ENCODE measurements at places on chromosomes 7 and 10.

GRCh38 chr7:94529516-94529915 is 19.9 kb downstream of the CASD1 start:
- no peak for DNase-seq

DNA sequence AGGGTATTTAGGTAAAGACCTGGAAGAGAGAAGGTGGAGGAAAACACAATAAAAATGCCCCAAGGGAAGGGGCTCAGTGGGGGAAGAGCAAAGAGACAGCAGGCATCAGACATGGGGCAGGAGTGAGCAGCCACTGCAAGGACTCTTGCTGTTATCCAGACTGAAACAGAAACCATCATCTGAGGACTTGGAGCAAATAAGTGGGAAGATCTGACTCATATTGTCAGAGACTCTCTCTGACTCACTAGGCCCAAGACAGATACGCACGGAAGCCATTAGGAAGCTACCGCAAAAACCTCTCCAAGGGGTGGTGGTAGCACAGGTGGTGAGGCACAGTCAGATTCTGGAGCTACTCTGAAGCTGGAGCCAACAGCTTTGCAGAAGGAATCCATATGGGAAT is 110.7 kb downstream of the RNF32 start:
- DNase-seq = peak; percentile 14

DNA sequence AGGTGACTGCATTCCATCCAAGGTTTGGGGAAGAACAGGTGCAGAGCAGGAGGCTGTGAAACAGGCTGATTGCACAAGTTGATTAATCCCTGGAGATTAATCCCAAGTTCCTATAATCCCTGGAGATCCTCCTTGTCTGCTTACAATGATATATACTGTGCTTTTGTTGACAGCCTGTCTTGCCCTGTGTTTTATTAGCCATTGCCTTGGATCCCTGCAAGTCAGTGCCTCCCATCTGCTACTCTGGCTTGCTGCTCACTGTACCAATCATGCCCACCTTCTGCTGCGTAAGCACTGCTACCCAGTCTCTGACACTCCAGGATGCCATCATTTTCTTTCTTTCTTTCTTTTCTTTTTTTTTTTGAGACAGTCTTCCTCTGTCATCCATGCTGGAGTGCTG is 65.4 kb downstream of the ANKRD61 start:
- no peak for DNase-seq

GRCh38 chr7:137981668-137982067 is 20.2 kb downstream of the CREB3L2 start:
- DNase-seq = no peak

DNA sequence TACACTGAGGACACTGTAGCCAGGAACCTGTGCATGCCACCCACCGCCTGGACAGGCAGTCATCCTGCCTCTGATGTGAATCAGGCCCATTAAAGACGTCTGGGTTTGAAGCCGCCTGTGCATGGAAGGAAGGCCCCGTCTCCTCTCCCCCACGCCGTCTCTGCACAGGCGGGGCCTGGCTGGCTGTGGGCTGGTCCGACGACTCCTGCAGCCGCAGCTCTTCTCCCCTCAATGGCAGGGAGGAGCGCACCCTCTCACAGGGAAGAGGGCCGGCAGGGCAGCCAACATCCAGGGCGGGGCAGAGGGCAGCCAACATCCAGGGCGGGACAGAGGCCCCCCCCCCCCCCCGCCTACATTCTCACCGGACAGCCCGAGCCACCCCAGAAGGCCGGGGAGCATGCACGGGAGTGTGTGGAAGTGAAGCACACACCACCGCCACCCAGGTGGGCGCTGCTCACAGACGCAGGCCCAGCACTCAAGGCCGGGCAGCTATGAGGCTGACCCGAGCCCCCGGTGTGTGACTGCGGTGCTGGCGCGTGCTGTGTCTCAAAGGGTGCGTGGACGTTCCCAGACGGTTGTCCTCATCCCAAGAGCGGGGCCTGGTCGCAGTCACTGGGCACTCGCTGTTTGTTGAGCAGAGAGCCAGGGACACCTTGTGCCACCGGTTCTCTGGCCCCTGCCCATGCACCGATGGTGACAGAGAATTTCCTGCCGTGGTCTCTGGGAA is 19.1 kb downstream of the DPYSL4 start:
- DNase-seq = no peak

DNA sequence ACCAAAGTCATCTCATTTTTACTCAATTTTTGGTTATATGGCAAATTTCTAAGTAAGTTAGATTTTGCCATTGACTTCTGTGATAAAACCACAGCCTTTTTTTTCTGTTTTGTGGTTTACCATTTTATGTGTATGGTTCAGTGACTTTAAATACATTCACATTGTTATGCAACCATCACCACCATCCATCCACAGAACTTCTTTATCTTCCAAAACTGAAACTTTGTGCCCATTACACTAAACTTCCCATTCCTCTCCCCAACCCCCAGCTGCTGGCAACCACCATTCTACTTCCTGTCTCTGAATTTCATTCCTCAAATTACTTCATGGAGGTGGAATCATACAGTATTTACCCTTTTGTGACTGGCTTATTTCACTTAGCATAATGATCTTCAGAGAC is 280.4 kb upstream of the TCERG1L start:
- DNase-seq = no peak

GRCh38 chr10:90031776-90032175 is 330.4 kb downstream of the KIF20B start:
- DNase-seq = no peak

GRCh38 chr7:2261611-2262010 is 19.6 kb downstream of the NUDT1 start:
- no peak for DNase-seq

DNA sequence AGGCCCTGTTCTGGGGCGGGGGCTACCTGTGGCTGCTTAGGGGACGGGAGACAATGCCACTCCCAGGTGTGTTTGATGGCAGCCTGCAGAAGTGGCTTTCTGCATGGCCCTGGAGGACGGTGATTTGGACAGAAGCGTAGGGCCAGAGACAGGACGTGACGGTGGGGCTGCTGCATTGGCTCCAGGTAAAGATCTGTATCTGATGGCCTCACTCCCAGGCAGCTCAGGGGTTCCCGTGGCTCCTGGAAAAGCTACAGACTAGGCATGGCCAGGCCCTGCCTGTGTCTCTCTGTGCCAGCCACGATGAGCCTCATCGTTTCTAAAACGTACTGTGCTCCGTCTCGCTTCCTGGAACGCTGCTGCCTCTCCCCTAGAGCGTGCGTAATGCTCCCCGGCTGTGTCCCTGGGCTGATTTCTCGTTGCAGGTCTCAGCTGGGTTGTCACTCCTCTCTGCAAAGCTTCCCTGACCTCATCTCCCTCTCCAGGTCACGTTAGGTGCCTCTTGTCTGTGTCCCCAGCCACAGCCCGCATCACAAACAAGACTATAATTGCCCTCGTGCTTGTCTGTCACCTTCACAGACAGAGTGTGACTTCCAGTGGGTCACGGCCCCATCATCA is 12.6 kb downstream of the GTF2IRD1 start:
- DNase-seq = no peak

GRCh38 chr10:23568996-23569395 is 130.1 kb downstream of the OTUD1 start:
- no peak for DNase-seq

DNA sequence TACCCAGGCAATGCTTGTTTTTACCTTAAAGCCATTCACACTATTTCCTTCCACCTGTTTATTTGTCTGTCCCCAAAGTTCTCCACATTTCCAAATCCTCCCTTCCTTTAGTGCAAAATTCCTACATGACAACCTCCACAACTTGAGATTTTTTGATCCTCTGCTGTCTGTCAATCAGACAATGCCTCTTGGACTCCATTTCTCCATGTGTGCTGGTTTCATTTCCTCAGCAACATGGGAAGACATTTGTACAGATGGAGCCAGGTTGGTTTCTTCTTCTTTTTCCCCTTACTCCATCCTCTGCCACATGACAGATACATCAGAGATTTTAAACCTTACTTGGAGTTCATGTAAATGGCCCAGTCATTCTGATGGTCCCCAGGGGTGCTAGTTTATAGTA is 19.1 kb upstream of the GIMAP2 start:
- DNase-seq = no peak

- no peak for DNase-seq
Measured at GRCh38 chr10:70843776-70844489, 28.2 kb downstream of the SGPL1 start.

- no peak for DNase-seq
Measured at GRCh38 chr7:47897831-47898230, 50.4 kb downstream of the PKD1L1 start.

DNA sequence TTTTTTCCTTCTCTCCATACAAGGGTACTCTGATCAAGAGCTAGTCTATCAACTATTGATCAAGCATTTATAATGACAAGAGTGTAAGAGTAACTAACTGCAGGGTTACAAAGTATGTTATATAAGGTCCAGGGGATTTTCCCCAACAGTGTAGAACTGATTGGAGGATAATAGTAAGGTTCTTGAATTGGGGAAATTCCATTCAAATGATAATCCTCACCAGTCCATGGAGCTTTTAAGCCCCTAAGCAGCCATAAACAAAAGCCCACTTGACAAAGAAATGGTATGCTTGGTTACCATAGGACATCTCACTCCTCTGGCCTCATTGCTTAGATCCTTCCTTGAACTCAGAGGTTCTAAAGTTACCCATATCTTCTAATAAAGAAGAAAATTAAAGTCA is 8.2 kb downstream of the YME1L1 start:
- no peak for DNase-seq

GRCh38 chr10:71216751-71217265 is 4.4 kb downstream of the UNC5B start:
- DNase-seq = no peak

GRCh38 chr7:31054608-31055278 is 2.6 kb downstream of the ADCYAP1R1 start:
- no peak for DNase-seq

- DNase-seq = no peak
Measured at GRCh38 chr7:47669901-47670384, 88.0 kb upstream of the TNS3 start.

DNA sequence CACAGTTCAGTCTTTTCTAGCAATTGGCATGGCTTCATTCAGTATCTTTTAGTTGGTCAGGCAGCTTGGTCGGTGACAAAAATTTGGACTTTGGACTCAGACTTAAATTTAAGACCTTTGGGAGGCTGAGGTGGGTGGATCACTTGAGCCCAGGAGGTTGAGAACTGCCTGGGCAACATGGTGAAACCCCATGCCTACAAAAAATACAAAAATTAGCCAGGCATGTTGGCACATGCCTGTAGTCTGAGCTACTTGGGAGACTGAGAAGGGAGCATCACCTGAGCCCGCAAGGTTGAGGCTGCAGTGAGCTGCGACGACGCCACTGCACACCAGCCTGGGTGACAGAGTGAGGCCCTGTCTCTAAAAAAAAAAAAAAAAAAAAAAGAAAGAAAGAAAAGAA is 19.5 kb upstream of the ITPRID1 start:
- no peak for DNase-seq

GRCh38 chr7:29199776-29200175 is 5.2 kb downstream of the CHN2 start:
- no peak for DNase-seq

DNA sequence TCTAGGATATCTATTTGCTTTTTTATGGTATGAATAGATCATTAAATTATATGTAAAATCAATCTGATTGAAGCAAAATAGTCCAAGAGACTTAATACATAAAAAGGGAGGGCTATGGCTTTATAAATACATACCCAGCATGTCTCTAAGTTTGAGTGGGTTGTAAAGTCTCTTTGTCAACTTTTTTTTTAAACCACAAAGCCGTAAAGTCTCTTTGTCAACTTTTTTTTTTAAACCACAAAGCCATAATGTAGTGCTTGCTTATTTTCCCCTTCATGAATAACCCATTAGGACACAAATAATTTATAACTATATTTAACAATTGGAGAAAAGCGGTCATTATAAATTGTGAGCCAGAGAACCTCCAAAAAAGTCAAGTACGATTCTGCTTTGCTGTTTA is 5.7 kb downstream of the HECTD2 start:
- no peak for DNase-seq

DNA sequence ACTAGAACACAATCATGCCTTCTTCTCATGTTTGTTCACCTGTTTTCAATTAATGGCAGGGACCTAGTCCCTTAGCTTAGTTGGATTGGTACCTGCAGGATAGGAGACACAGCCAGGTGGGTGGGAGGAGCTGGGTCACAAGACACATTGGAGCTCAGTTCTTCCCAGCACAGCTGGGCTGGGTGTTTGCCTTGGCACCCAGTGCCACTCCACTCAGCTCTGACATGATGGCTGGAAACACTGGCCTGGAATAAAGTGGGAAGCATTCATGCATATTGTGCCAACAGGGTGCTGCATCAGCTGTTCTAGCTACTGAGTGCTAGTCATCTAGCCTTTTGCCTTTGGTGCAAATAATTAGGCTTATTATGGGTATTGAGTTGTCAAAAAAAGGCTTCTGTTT is 226.1 kb downstream of the PTEN start:
- no peak for DNase-seq

GRCh38 chr7:157635669-157636068 is 298.9 kb downstream of the DNAJB6 start:
- DNase-seq = no peak

DNA sequence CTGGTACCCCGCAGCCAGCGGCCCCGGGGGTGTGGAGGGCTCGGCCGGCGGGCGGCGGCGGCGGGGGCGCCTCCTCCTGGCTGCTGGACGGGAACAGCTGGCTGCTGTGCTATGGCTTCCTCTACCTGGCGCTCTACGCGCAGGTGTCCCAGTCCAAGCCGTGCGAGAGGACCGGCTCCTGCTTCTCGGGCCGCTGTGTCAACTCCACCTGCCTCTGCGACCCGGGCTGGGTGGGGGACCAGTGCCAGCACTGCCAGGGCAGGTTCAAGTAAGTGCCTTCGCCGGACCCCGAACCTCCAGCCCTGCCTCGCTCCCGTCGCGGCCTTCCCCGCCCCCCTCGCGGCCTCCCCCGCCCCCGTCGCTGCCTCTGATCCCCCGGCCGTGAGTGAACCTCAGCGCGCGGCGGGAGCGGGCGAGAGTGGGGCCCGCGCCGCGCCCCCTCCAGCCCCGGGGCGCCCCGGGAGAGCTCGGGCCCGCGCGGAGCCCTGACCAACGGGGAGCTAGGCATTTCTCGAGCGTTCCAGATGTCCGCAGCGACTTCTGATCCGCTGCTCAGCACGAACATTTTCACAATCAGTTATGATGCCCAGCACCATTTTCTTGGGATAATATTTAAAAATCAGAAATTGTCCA is 727 bp downstream of the ATRNL1 start:
- DNase-seq = peak; percentile 31

GRCh38 chr7:106844279-106844997 is 20.6 kb upstream of the PIK3CG start:
- DNase-seq = no peak

DNA sequence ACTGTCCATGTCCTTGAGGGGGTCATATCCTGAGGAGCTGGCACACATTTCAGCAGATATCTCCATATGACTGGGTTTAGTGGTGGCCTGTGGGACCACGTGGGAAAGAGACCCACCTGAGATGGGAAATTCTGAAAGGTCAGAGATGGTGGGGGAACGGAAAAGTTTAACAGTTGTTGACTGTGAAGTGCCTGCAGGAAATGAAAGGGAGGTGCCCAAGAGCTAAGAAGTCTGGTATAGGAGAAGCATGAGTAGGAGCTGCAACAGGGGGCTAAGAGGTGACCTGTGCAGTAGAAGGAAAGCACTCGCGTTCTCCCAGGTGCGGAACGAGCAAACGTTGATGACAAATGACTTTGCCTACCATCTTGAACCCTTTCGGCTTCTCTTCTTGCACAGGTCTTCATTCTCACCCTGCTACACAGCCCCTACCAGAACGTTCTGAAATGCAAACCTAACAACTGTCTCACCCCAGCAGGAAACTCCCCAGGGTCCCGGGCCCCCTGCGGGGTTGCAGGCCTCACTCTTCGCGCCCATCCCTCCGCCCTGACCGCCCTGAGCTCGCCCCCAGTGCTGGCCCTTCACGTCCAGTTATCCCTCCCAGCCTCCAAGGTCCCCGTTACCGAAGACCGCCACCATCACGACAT is 9.8 kb upstream of the FXYD4 start:
- DNase-seq = no peak
